ENCODE measurements at places on chromosomes 6 and 20.

DNA sequence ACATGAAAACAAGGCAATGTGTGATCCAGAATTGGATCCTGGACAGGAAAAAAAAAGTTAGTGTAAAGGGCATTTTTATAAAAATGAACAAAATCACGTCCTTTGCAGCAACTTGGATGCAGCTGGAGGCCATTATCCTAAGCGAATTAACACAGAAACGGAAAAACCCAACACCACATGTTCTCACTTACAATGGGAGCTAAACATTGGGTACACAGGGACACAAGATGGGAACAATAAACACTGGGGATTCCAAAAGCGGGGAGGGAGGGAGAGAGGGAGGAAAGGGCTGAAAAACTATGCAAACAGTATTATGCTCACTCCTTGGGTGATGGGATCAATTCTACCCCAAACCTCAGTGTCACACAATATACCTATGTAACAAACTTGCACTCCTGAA, 91.4 kb upstream of the BTBD3 start:
- no peak for DNase-seq

GRCh38 chr6:22642254-22642653, 72.9 kb downstream of the HDGFL1 start:
- DNase-seq = no peak

- DNase-seq = no peak
Observed at GRCh38 chr6:156781861-156782631, 4.9 kb downstream of the ARID1B start.

GRCh38 chr20:44501448-44501847, 20.4 kb downstream of the SERINC3 start:
- DNase-seq = no peak

GRCh38 chr6:38599261-38599660, 40.5 kb downstream of the BTBD9 start:
- DNase-seq = no peak

All from activated T-helper 1 cell treated with Interleukin-2 at 50 U/mL for 16 hours (primary cell).